Suprapubic skin (tissue), 4 donors: ENCODE measurements at places on chromosomes 3 and 15.

- no peak for DNase-seq
Measured at GRCh38 chr3:20776692-20777091, 590.7 kb upstream of the SGO1 start.

GRCh38 chr3:85800676-85801075 lies 841.9 kb downstream of the CADM2 start:
- DNase-seq, result no peak

DNA sequence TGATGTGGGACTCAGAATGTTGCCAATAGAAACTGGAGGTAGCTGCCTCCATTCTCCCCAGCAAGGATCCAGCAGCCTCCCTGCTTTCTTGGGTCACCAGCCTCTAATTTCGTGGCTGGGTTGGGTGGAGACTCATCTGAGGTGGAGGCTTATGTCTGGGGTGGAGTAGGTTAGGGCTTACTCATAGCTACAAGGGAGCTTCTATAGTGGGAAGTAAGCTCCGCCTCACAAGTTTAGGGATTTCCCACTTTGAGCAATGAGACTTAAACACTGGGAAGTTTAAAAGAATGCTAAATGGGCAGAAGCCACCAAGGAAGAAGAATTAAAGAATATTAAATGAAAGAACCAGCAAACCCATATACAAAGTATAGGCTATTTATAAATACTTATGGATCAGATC lies 63.8 kb downstream of the GJD2 start:
- no peak for DNase-seq

DNA sequence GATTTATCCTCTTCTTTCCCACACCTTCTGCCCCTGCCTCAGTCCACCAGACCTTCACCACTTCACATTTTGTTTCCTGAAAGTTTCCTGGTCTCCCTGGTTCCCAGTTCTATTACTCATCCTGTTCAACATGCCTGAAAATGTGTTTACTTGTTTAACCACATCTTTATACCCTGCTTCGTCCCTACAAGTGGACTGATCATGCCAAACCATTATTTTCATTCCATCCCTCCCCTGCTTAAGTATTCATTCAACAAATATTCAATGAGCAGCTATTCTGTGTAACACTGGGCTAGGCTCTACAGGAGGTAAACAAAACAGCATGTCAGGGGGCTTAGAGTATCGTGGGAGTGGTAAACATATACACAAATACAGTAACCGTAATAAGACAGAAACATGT lies 5.5 kb downstream of the MYO5A start:
- DNase-seq, result no peak

- DNase-seq, result no peak
Measured at GRCh38 chr3:197298945-197299854, 788 bp upstream of the DLG1 start.

DNA sequence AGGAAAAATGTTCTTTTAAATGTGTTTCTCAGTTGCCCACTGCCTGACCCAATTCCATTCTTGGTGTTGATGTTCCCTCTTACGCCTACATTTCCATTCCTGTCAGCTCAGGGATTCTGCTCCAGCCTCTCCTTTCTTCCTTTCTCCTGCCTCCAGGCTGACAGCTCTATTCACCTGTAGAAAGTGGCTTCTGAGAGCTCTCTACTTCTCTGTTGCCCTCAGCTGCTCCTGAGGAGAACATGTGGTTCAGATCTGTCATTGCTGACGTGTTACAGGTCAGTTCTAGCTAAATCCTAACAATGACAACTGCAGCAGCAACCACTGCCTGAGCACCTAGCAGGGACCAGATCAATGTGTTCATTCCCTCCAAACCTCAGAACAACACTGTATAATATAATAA lies 144.9 kb upstream of the PLAAT1 start:
- DNase-seq, result no peak

GRCh38 chr15:72207558-72208085 lies 10.0 kb upstream of the GRAMD2A start:
- DNase-seq, result no peak

DNA sequence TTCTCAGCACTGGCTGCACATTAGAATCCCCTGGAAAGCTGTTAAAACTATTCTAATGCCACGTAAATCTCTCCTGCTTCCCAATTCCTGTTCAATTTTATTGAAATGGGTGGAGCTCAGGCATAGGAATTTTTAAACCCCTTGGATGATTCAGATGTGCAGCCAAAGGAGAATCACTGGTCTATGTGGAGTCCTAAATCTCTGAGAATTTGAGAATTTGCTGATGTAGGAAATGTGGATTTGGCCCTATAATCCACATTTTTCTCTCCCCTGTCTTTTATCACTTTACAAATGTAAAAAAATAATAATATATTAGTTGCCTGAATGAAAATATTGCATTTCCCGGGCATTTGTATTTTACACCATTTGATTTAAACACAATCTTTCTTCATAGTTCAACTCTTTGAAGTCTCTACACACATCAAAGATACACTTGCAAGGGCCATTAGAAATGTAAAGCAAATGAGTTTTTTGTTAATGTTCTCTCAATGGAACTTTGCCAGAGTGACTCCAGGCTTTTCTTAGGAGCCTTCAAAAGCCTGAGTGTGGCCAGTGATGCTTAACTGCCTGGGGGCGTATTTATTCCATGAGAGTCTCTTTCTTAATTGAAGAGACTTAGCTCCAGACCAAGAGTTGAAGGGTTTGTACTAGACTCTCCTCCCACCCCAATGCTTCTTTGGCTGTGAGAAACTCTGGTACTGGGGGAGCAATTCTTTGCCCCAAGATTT lies 48.8 kb upstream of the PTX3 start:
- DNase-seq, result no peak
